Activated CD4-positive, alpha-beta T cell treated with anti-CD3 and anti-CD28 coated beads for 1 hour (primary cell): ENCODE measurements at places on chromosomes 16 and 17.

GRCh38 chr17:11618861-11619566 lies 20.7 kb downstream of the DNAH9 start:
- no peak for DNase-seq

- no peak for DNase-seq
These were observed 16.7 kb downstream of the COQ7 start for GRCh38 chr16:19084139-19084538.

- DNase-seq = no peak
These were observed 1.4 kb downstream of the MMD start for GRCh38 chr17:55420067-55420775.

GRCh38 chr17:27529230-27529796 lies 73.1 kb downstream of the KSR1 start:
- DNase-seq = no peak

DNA sequence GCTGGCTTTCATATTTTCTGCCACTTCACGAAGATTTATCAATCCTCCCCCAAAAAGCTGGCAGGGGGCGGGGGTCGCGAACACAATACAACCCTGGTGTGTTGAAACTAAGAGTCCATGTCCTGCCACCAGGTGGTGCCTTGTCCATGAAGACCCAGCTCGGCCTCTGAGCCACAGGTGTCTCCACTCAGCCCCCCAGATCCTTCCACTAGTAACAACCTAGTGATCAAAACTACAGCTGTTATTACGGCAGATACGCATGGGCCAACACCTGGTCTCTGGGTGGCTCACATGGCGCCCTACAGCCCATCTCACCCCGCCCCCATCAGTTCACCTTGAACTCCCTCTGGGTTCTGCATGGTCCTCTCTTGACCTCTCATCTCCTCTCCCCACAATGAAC lies 27.7 kb downstream of the USP7 start:
- no peak for DNase-seq

DNA sequence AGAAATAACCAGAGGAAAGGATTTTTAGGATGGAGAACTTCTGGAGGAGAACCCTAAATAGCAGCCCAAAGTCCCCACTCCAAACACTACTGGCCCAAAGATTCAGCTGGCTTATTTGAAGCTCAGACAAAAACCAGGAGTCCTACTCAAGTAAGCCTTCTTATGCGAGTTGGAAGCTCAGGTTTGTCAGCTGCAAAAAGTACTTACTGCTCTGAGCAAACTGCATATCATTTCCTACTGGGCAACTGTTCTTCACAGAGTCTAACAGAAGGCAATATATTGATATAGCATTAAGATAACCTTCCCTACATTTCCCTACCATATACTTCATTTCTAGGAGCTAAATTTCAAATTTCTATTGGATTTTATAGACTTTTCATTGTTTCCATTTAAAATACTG lies 76.1 kb upstream of the CORO6 start:
- no peak for DNase-seq

- DNase-seq = no peak
These were observed 11.0 kb downstream of the HSD11B2 start for GRCh38 chr16:67441907-67442306.

DNA sequence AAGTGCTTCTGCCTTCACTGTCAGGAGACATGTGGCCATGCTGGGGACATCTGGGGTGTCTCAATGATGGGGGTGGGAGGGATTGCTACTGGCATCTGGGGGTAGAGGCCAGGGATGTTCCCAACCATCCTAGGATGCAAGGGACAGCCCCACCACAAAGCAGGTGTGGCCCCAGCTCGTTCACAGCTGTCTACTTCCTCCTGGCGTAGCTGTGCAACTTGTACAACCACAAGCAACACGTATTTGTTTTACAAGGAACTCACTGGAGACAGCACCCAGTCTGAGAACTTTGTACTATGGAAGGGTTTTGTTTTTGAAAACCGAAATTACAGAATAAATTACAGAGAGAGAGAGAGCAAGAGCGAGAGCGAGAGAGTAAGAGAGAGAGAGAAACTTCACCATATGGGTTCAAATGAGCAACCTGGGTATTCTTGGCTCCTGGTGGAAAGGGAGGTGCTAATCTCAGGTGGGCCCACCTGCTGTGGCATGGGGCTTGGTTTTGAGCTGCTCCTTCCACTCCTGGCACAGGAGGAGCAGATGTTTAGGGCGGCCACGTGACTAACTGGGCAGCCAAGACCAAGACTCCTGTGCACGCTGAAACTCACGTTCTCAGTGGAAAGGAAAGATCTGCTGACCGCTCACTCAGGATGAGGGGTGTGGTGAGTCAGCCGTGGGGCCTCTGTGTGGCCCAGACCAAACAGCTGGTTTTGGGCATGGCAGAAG lies 17.5 kb upstream of the TNFRSF13B start:
- DNase-seq = no peak

DNA sequence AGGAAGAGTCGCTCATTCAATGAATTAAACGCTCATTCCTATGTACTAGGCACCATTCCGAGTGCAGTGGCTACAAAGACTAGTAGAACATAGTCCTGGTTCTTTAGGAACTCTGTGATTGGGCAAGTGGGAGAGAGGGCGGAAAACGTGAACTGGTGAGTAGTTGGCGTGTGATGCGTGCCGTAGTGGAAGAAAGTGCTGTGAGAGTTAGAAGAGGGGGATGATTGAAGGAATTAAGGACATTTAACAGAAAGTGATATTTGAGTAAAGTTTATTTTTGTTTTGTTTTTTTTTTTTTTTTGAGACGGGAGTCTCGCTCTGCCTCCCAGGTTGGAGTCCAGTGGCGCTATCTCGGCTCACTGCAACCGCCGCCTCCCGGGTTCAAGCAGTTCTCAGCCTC lies 7.9 kb upstream of the SLFN14 start:
- no peak for DNase-seq

GRCh38 chr16:24737391-24737871 lies 8.0 kb downstream of the TNRC6A start:
- DNase-seq = no peak

DNA sequence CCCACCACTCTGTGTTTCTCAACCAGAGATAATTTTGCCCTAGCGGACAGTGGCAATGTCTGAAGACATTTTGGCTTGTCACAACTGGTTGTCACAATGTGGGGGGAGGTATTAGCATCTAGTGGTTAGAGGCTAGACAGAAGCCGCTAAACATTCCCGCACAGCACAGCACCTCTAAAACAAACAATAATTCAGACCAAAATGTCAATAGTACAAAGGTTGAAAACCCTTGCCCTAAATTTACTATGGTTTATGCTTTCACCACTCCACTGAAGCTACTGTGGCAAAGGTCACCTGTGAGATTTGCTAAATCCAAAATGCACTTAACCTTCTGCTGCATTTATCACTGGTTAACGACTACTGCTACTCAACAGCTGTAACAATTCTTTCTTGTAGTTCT lies 14.1 kb downstream of the NUP88 start:
- DNase-seq = no peak

GRCh38 chr17:82050761-82051641 lies 610 bp downstream of the RFNG start:
- DNase-seq = no peak

- no peak for DNase-seq
These were observed 121.2 kb downstream of the ASIC2 start for GRCh38 chr17:33171931-33172330.

DNA sequence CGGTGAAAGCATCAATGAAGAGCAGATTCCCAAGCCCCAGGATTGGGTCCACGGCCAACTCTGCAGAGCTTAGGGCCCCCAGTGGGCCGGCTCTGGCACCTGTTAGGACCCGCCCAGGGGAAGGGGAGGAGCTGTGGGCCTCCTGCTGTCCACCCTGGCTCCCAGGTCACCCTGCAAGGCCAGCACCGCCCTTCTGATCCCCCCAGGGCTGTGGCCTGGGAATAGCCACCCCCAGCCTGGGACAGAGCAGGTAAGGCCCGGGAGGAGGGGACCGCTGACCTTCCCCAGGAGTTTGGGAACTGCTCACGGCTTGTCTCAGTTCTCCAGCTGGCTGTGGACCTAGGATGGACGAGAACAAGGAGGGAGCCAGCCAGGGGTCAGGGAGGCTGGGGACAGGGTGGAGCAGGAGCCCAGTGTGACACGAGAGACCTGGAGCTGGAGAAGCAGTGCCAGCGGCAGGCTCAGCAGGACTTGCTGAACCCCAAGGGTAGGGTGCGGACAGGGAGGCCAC lies 39.3 kb upstream of the SLC38A10 start:
- no peak for DNase-seq

GRCh38 chr17:78357672-78358537 lies 2.0 kb downstream of the SOCS3 start:
- no peak for DNase-seq

- no peak for DNase-seq
These were observed 46.4 kb upstream of the SDK2 start for GRCh38 chr17:73690676-73691075.

GRCh38 chr16:88298181-88298832 lies 84.5 kb upstream of the ZNF469 start:
- DNase-seq = no peak

DNA sequence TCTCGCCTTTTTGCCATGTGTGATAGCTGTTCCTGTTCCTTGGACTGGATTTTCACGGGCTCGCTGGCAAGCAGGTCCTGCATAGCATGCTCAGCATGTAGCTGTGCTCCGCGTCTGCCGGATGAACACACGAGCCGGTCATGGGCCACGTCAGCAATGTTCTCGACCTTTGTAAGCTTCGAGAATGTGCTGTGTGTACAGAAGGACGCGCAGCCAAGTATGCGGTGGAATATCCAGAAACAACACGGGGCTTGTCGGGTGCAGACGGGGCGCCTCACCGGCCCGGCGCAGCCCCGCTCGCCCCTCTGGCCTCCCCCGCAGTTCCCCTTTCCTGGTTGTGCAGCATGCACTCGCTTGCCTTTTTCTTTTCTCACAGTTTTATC lies 42.2 kb downstream of the RPTOR start:
- DNase-seq = no peak

GRCh38 chr17:79033046-79033616 lies 9.2 kb downstream of the C1QTNF1 start:
- no peak for DNase-seq

DNA sequence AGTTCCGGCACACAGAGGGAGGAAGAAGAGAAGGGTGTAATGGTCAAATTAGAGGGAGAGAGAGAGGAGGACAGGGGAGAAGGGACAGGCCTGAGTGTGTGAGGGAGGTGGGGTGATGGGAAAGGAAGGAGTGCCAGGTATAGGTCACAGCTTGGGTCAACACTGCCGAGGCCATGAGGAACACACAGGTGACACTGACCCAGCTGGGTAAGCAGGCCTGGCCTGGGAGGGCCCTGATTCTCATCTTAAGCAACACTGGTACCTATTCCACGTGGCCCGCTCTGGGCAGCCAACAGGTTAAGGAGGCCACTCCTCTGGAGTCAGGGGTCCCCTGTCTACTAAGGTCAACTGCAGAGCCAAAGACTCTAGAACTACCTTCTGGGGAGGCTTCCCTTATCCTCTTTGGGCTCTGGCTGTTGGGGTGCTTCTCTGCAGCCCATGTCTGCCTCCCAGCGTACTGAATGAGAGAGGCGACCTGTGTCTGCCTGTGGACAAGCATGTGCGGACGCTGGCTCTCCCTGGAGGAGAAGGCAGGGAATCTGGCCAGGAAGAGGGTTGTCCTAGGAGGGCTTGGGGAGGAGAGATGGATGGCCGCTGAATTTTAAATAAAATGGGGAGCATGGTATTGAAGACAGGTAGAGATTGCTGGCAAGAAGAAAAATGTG lies 57.6 kb downstream of the RGS9 start:
- no peak for DNase-seq

DNA sequence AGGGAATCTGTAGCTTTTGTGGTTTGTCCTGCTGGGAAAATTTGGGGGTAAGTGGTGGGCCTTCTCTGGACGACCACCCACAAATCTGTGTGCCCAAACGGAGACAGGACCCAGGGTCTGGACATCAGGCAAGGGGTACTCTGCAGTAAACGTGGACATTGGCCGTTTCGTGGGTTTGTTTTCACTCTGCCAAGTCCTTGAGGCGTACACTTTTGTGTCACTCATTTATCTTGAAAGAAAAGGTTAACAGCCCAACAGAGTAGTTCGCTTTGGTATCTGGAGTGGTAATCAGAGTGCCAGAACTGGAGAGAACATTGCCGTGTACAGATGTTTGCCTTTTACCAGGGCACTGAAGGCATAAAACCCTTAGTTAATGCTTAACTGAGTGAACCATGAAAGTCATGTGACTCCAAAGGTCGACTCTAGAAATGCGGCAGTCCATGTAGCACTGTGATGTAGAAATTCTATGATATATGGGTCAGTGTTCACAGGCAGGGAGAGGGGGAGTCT lies 15.4 kb downstream of the NAA60 start:
- no peak for DNase-seq

DNA sequence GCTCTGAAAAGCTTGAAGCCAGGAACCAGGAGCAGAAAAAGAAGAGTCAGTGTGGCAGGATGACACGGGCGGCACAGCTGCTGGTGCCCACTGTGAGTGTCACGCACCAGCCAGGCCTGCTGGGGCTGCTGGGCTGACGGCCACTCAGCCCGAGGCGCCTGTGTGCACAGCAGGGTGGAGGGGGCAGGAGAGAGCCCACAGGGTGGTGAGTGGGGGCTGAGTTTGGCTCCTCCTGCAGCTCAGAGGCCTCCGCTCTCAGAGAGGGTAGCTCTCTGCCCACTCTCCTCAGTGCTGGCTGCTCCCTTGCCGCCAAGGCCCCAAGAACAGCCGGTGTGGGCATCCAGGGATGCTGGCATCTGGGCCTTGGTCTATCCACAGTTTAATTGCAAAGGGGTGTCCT lies 59.6 kb downstream of the GSG1L start:
- no peak for DNase-seq

- no peak for DNase-seq
These were observed at the start of gene CCL7 for GRCh38 chr17:34269969-34270368. Gene CCL7, plus strand, starts transcription at chr17:34270221. Its CDS starts 70 bp downstream, at chr17:34270291.

GRCh38 chr17:74737299-74738050 lies 419 bp downstream of the RAB37 start:
- DNase-seq = no peak

- peak; percentile 52 for DNase-seq
These were observed 7.2 kb upstream of the GRB2 start for GRCh38 chr17:75412455-75413317.

- DNase-seq = no peak
These were observed 33.2 kb upstream of the PEMT start for GRCh38 chr17:17624741-17625140.

DNA sequence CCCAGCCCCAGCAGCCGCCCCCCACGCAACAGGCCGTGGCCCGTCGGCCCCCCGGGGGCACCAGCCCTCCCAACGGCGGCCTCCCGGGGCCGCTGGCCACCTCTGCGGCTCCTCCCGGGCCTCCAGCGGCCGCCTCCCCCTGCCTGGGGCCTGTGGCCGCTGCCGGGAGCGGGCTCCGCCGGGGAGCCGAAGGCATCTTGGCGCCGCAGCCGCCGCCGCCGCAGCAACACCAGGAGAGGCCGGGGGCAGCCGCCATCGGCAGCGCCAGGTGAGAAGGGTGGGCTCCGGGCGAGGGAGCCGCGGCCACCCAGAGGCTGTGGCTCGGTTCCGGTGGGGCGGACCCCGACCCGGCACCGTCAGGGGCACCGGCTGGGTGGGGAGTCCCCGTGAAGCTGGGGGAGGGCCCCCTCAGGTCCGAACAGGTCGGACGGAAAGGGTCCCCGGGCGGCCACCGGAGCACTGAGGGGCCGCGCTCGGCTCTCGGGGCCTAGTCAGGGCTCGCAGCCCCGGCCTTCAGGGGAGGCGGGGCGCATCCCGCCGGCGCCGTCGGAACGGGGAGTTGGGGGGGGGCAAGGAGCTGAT lies 583 bp downstream of the ATXN2L start:
- no peak for DNase-seq
